ENCODE measurements at places on chromosomes 5 and 9.

DNA sequence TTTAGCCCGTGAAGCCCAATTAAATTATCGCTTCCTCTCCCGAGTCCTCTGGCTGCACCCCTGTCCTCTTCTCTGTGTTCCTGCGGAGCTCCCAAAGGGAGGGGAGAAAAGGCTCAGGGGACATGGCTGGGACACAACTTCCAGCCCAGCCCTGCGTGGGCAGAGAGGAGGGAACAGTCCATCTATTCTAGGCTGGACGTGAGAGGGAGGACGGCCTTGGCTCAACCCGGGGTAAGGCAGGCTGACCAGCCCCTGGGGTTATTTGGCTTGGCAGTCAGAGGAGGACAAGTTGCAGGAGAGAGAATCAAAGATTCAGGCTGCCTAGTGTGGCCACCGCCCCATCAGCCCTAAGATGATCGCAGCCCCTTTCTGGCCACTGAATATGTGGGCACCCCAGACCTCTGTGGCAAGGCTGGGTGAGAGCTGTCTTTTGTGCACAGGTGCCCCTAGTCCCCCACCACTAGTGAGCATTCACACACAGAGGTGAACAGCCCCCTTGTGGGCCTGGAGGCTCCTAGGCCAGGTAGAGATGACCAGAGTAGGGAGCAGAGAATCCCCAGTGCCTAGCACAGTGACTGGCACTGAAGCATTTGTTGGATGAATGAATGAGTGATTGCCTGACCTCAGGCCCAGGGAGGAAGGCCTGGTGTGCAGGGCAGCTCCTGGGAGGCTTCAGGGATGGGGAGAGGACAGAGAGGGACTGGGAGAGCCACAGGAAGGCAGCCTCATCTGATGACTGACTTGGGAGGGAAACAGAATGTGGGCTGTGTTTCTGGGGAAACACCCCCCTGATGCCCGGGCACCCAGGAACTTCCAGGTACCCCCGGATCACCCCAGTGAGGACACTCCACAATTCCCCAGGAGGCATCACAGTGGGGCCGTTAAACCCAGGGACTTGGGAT is 133.9 kb downstream of the C9orf50 start:
- no peak for DNase-seq

DNA sequence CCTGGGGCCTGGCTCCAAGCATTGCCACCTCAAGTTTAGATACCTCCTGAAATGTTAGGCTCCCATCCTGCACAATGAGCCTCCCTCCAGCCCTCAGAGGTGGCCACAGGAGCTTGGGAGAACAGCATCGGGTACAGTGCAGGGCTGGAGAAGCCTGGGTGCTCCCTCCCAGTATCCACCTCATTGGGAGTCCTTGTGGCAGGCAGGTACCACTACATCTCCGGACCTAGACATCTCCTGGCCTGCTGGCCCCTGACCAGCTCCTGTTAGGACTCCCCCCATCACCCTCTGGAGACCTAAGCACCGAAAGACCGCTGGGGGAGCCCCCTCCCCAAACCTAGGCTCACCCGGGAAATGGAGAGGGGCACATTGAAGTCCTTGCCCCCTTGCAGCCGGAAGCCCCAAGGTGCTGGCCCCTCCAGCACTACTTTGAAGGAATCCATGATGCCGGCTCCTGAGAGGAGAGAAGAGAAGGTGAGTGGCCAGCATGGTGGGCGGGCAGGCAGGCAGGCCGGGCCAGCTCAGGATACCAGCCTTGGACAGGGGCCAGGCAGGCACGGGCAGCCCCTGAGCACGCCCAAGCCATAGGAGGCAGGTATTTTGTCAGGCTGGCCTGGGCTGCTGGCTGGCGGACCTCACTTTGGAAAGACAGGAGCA is 1.2 kb downstream of the PDLIM7 start:
- no peak for DNase-seq

GRCh38 chr5:95907740-95908706 is 53.6 kb downstream of the ELL2 start:
- no peak for DNase-seq

DNA sequence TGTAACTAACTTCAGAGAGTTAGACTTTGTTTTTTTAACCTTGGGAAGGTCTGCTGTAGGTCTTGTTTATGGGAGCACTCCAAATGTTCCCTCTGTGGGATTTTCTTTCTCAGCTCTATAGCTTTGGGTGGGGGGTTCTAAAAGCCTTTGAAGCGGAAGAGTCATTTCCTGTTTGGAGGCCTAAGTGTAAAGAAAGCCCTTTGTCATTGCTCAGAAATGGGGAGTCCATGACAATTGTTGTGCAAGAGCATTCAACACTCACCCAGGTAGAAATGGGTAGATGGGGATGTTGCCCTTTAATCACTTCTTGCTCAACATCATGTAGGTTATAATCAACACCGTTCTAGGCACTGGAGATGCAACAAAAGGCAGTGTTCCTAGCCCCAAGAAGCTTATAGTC is 30.3 kb upstream of the MAST4 start:
- DNase-seq: no peak

DNA sequence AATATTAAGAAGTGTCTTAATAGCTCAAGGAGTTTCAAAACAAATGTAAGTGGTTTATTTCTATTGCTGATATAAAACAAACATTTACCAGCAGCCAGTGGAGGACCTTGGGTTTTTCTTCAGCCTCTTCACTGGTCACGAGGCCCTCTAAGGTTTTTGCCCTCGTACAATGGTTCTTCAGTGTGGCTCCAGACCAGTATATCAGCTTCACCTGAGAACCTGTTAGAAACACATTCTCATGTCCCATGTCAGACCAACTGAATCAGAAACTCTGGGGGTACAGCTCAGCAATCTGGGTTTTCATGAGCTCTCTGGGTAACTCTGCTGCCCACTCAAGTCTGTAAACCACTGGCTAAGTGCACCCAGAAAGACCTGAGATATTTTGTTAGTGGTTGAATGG is 12.9 kb downstream of the WWC1 start:
- no peak for DNase-seq

DNA sequence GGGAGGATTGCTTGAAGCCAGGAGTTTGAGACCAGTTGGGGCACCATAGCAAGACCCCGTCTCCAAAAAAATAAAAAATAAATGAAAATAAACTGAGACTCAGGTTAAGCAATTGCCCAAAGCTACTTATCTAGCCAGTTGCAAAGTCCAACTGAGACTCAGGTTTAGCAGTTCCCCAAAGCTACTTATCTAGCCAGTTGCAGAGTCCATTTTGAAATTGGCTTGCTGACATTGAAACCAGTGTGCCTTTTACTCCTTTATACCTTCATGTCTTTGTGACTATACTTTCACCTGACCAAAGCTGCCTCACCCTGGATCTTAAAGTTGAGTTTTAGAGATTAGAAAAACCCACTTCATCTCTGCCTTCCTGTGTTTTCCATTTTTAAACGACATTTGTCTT is 66.5 kb downstream of the GALNT10 start:
- DNase-seq: no peak
